ENCODE measurements at places on chromosomes 5 and 9.

DNA sequence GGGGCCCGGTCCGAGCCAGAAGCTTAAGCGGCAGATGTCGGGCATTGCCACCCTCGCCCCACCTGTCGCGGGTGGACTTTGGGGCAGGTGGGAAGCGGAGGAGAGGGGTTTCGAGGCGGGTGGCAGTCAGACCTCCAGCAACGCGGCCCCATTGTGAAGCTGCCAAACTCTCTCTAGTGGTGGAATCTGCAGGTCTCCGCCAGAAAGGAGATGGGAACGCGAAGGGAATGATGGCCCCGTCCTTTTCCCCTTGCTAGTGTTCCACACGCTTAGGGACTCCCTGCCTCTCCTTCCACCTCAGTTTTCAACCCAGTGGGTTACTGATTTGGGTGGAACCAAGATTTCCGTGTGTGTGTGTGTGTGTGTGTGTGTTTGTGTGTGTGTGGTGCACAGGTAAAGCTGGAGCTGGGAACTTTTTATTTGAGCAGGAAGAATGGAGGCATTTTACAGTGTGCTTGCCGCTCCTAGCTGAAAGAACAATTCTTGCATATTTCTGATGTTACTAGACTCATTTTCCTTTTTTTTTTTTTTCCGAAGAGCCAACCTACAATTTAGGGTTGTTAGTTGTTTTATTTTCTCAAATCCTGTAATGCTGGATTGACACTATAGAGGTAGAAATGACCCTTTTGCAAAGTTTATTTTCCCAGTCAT is 1.3 kb downstream of the MACIR start:
- DNase-seq = no peak

DNA sequence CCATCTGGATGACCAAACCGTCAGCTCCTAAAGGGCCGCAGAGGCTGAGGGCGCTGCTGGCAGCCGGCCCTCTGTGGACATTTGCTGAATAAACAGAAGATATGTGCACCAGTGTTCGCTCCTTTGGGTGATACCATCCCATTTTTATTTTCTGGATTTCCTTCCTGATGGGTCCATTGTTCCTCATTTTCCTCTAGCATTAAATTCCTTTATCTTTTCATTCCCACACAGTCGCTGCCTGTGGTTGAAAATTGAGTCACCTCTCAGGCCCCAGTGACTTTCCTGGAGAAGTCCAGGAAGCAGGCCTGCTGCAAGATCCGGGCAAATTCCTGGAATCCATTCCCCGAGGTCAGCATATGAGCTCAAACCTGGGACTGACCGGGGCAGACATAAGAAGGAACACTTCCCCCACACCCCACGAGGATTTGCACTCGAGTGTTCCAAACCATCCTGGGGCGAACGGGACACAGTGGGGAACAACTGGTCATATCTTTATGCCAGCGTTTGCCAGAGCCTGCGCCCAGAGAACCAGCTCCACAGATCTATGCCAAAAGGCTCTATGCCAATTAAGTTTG is 86.7 kb upstream of the PCA3 start:
- no peak for DNase-seq

- no peak for DNase-seq
Observed at GRCh38 chr5:4188704-4189103, 593.1 kb downstream of the IRX1 start.

DNA sequence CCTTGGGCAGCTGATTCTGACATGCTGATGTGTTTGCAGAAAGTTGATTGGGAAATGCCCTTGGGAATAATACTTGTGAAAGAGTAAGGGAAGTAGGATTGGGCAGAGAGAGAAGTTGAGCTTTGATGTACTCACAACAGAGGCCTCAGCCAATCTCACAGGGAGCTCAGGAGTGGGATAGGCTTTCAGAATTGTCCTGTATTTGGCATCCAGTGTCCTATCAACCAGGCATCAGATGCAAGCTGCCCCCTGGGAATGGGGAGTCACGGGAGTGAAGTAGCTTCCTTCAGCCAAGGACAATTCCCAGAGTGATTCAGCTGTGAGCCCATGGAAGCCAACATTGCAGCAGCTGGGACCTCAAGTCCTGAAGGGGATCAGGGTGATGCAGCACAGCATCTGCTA is 39.6 kb downstream of the DMAC1 start:
- DNase-seq = no peak

GRCh38 chr9:96619491-96620180 is at the start of gene CDC14B:
TSS of gene CDC14B (minus strand) at chr9:96619843. CDS start at chr9:96619378, 465 bp downstream.
- DNase-seq = peak; percentile 75

- no peak for DNase-seq
Observed at GRCh38 chr5:122183098-122183787, 53.9 kb downstream of the ZNF474 start.

- no peak for DNase-seq
Observed at GRCh38 chr5:174642816-174643405, 81.5 kb upstream of the MSX2 start.

DNA sequence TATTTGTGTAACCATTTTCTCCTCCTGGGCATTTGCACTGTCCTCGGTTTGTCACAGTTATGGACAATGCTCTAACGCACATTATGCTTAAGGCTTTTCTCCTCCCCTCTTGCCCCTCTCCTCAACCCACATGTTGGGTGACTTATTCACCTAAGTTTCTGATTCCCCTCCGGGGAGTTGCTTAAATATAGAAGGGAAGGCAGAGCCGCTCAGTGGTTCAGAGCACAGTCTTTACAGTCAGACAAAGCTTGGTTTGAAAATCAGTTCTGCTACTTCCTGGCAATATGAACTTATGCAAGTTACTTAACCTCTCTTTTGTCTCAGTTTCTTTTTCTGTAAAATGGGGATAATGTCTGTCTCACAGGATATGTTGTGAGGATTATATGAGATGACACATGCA is 41.2 kb upstream of the SPRY4 start:
- DNase-seq = no peak

- DNase-seq = no peak
Observed at GRCh38 chr5:152804179-152804578, 399.1 kb upstream of the NMUR2 start.

GRCh38 chr5:80348171-80348570 is 28.4 kb downstream of the SPZ1 start:
- no peak for DNase-seq

GRCh38 chr5:146622391-146622790 is 106.4 kb upstream of the GPR151 start:
- DNase-seq = no peak

GRCh38 chr5:131252824-131253171 is 11.1 kb upstream of the CDC42SE2 start:
- DNase-seq = peak; percentile 69

DNA sequence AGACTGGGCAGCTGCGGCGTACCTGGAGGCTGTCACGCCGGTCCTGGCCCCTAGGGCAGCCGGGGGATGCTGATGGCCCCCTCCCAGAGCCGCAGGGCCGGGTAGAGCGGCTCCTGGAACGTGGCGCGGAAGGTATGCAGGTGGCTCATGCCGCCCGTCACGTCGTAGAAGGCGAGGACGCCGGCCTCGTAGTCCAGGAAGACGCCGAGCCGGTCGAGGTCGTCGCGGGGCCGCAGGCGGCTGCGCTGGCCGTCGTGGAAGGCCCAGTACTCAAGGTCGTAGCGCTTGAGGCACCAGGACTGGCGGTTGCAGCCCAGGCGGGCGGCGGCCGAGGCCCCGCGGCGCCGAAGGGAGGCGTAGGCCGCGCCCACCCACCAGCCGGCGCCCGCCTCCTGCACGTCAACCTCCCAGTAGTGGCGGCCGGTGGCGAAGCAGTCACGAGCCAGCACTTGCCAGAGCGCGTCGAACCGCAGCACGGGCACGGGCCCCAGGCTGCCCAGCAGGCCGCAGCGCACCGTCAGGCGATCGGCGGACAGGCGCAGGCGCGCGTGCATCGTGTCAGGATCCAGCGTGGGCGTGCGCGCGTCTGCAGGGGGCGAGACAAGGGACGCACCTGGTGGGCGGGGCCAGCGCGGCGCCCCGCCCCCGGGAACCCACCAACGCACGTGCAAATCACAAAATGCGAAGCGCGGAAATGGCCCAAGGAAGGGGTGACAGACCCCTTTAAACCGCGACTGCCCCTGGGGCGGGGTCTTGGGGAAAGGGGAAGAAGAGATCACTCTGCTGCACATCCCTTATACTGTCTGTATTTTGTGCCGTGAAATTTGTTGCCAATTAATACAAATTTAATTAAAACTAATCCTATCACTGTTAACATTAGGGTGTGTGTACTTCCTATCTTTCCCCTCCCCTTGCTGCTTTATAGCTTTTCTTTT is 31.2 kb downstream of the NANS start:
- peak; percentile 52 for DNase-seq

GRCh38 chr9:68941780-68942459 is 72.0 kb downstream of the PRKACG start:
- no peak for DNase-seq

- no peak for DNase-seq
Observed at GRCh38 chr5:103706939-103707682, 144.5 kb upstream of the NUDT12 start.

DNA sequence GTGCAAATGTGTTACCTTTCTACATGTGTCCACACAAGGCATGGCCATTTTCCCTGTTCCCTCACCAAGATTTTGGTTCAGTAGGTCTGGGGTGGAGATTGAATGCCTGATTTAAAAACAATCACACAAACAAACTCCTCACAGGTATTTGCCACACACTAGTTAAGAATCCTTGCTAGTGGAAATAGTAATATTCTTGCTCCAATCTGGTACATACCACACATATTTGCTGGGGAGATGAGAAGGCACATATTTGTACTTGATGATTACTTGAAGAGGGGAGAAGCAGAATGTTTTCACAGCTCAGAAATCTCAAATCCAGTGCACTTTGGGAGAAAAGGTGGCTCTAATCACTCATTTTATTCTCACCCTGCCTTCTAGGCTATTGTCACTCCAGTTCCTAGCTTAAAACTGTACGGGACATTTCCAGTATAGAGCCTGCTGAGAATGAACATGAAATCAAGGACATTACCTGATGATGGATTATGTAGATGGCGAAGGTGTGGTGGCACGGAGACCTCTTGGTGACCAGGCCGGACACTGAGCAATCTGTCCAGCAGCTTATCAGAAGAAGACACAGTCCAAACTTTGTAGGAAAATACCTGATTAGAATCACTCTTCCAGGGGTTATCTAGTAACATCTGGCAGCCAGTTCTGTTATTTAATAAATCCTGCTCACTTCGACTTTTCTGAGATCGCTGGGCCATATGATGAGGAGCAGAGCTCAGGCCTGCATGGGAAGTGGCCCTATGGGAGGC is 116.1 kb upstream of the IL6ST start:
- DNase-seq = no peak

DNA sequence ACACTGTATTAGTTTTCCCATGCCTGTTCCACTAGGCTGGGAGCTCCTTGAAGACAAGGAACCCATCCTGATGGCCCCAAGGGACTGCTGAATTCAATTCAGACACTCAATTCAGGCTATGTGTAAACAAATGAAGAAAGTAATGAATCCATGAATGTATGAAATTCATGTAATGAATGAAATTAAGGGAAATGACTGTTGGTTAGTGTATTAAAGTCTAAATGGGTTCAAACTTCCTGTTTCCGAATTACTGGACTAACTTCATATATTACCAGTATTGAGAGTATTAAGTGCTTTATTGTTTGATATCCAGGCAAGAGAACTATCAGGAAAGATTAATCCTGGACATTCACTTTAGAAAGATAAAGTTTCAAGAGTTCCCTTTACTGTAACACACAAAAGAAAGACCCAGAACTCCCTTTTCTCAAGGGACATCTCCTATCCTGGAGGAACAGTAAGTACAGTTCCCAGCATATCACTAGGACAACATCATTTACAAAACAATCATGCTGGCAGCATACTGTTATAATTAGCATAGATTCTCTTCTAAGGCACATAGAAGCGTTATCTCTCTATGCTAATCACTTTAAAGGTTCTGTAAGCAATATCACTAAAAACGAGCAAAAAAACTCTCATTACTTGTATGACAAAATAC is 28.5 kb upstream of the IFNK start:
- DNase-seq = no peak

DNA sequence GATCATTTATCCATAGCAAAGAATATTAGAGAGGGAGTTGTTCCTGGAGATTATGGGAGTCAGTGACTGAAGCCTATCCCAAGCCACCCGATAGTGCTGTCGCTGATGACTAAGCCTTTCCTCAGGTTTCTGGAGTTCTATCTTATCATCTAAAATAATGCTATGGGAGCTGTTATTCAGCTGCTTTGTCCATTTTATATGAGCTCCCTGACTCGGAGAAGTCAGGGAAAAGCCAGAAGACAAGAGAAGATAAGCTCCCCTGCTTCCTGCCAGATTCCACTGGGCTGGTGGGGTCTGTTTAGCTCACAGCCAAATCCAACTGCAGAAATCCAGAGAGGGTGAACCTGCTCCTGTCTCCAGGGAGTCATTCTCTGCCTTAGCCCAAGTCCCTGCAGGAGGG is 148.2 kb downstream of the DROSHA start:
- DNase-seq = no peak

DNA sequence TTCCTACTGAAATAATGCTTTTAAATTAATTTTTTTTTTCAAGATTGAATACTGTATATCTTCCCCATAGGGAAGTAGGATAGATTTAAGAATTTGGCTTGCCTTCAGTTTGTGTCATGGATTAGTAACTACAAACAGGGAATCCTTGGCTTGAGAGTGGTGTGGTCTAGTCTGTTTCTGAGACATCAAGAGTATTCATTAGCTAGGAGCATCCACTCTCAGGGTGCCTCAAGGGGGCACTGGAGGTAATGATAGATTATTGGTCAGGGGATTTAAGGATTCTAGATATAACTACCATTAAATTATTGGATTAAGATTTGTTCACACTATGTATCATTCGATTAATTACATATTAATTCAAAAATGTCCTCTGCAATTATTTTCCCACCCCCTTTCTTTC is 91.8 kb upstream of the TXNDC8 start:
- DNase-seq = no peak

- DNase-seq = no peak
Observed at GRCh38 chr9:130639124-130639765, 25.1 kb upstream of the PRDM12 start.

DNA sequence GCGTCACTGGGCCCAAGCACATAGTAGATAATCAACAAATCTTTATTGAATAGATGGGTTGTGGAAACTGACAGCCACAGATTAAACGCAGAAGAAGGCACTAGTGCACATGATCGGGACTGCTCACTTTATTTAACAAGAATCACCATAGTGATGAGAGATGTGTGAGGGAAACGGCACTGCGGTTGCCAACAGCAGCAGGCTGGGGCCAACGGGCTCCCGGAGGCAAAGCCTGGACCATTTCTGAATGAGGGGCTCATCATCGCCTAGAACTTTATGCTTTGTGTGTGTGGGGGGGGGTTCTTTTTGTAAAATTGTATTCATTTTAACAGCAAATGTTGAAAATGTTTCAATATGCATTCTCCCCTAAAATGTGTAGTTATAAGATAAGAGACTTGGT is 61.9 kb upstream of the RUFY1 start:
- no peak for DNase-seq

- no peak for DNase-seq
Observed at GRCh38 chr5:38060354-38060753, 198.0 kb upstream of the EGFLAM start.

- DNase-seq = no peak
Observed at GRCh38 chr5:42879291-42879690, 67.6 kb upstream of the SELENOP start.

- no peak for DNase-seq
Observed at GRCh38 chr5:150058480-150059126, 27.8 kb downstream of the CSF1R start.
